DMS79 (cell line): ENCODE measurements at places on chromosomes 5 and 9.

GRCh38 chr5:42951293-42951840 is 88.8 kb downstream of the ANXA2R start:
- peak; percentile 88 for DNase-seq

DNA sequence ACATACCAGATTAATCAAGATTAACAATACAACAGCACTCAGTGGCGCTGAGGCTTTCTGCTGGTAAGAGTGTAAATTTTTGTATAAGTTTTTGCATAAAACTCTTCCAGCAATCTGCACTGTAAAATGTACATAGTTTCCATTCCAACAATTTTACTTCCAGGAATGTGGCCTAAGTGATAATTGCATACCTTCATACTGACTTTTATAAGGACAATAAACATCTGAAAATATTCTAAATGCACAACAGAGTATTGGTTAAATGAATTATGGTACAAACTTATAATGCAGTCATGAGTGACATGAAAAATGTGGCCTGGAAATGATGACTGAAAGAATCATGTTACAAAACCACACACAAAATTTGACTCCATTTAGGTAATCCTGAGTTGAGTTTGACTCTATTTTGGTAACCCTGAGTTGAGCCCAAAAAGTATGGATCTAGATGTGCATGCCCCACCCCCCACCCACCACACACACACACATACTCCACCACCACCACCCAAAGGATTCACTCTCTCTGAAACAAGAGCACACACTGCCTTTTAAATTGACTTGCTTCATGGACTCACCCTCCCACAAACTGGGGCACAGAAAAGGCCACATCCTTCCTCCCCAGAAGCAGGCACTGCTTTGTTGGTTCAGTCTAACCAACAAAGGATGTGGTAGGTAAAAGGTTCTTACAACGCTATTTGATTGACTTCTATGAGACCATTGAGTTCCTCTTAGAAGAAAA is 137.6 kb downstream of the SUSD1 start:
- DNase-seq, result no peak

- DNase-seq, result no peak
Measured at GRCh38 chr5:135813758-135814157, 20.7 kb upstream of the SLC25A48 start.

- DNase-seq, result no peak
Measured at GRCh38 chr5:74082512-74083055, 456.6 kb downstream of the ARHGEF28 start.

DNA sequence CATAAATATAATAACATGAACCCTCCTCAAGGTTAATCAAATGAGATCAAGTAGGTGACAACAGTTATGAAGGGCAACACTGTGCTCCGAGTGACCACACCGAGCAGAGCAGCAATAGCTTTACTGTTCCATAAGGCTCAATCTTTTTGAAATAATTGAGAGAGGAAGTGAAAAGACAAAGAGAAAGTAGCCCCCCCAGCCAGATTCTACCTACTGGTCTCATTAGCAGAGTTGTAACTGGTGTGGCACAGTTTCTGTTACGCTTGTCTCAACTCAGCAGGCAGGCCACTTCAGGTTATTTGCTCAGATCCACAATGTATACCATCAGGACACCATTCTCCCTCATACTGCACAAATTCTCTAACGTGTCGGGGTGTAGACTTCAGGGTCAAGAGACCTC is 14.0 kb downstream of the PRUNE2 start:
- no peak for DNase-seq

- no peak for DNase-seq
Measured at GRCh38 chr5:103347716-103348423, 89.3 kb downstream of the MACIR start.
